NCI-H187 (cell line): ENCODE measurements at places on chromosomes 3 and 15.

- DNase-seq = no peak
Measured at GRCh38 chr3:51940648-51941462, 849 bp downstream of the RRP9 start.

DNA sequence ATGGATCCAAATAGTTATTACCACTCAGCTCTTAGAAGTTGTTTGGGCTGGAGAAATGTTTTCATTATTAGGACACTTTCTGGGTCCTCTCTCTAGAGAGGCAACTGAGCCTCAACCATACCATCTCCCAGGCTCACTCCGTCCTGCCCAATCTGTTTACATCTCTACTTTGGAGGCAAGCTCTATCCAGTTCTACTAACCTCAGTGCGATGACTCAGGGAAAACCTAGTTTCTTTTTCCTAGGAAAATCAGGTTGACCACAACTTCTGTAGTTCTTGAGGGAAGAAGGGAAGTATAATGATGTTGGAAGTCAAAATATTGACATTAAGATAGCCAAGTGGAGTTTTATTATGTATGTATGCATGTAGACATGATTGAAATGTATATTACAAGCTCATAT lies 40.4 kb downstream of the LPP start:
- no peak for DNase-seq

DNA sequence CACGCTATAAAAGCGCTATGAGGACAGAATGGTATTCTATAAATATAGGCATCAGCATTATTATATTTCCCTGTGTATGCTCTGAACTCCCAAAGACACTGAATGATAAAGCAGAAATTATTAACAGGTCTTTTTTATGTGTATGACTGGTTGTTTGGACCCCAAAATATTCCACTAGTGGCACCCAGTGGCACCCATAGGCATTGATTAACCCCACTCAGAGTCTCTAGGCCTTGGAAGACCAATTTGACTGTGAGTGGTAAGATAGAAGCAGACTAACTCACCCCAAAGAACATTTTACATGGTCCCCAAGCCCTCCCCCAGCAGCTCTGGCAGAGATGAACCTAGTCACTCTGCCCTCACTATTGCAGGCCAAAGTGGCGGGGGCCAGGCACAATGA lies 45.4 kb upstream of the UBE2E1 start:
- no peak for DNase-seq

- no peak for DNase-seq
Measured at GRCh38 chr3:180409883-180410282, 192.1 kb upstream of the TTC14 start.

- DNase-seq = no peak
Measured at GRCh38 chr3:67686069-67686468, 31.7 kb upstream of the SUCLG2 start.

GRCh38 chr3:115074502-115074901 lies 72.6 kb downstream of the ZBTB20 start:
- no peak for DNase-seq

GRCh38 chr3:78201091-78201490 lies 1161.2 kb downstream of the ROBO2 start:
- DNase-seq = no peak

- no peak for DNase-seq
Measured at GRCh38 chr3:12986986-12987385, 86.2 kb downstream of the IQSEC1 start.

- DNase-seq = peak; percentile 89
Measured at GRCh38 chr15:40323239-40323952, at the start of gene INAFM2. Gene INAFM2, plus strand, starts transcription at chr15:40323692. Its CDS starts 364 bp downstream, at chr15:40324056.

DNA sequence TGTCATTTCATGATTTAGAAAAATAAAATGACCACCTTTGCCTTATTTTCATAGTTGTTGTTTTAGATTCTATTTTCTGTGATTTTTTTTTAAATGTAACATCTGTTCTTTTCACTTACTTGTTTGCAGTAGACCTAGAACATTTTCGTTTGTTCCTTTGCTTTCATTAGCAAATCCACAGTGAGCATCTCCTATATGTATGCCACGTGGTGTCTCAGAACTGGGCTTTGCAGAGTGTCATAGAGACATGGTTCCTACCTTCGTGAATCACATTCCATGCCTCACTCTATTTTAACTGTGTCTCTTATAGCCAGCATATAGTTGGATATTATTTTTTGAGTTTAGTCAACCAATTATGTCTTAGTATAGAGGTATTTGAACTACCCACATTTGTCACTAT lies 118.2 kb downstream of the KLF13 start:
- DNase-seq = no peak

GRCh38 chr15:48627260-48627940 lies 18.1 kb downstream of the FBN1 start:
- DNase-seq = no peak

DNA sequence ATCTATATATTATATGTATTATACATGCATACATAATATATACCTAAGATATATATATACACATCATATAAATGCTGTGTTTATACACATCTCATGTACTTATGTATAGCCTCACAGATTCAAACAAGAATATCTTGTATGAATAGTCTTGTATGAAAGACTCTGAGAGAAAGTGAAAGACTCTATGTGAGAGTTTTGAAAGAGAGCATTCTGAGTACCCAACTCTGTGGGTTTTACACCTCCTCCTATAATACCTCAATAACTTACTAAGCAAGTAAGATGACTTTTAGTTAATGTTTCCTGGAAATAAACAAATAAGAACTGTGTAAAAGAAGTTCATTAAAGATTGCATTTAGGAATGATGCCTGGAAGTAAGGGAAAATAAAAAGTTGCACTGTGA lies 108.1 kb upstream of the GMNC start:
- no peak for DNase-seq

DNA sequence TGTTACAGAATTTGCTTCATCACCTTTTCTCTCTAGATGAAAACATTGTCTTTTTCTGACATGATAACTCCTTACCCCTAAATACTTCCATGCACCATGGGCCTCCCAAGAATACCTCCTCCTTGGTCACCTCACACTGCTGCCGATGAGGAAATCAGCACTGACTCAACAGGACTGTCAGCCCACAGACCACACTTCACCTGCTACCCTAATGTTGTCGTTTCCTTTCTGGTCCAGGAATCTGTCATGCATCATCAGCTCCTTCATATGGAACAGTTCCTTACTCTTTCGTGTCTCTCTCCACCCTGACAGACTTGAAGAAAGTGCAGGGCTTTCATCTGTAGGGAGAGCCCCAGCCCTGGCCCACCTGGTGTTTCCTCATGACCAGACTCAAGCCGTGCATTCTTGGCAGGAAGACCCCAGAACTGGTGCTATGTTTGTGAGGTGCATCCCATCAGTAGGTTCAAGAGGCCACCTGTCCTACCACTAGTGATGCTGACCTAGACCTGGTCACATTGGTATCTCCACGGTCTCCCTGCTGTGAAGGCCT lies 41.1 kb upstream of the PLXNA1 start:
- DNase-seq = no peak
